ENCODE measurements at places on chromosomes 3 and 15.

DNA sequence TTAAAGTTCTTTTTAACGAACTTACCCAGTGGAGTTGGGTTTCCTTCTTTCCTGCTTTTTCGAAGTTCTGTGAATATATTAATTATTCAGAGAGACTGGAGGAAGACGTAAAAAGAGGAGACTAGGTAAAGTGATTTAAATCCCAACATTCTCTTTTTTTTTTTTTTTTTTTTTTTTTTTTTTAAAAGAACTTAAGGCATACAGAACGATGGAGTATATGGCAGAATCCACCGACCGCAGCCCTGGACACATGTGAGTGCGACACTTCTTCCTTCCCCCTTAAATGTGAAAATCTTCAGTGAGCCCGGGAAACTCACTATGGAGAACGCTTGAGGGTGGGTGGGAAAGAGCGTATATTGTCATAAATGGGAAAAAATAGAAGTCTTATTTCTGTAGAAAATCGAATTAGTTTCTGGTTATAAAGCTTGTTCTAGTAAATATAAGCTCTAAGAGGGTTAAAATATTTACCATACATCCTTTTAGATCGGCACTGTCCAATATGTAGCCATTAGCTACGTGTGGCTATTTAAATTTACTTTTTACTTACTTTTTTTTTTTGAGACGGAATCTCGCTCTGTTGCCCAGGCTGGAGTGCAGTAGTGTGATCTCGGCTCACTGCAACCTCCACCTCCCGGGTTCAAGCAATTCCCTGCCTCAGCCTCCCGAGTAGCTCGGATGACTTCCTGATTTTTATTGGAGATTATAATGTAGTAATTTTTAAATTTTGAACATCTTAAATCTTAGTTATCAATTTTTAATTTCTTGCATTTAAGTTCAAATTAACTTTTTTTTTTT lies 892 bp downstream of the NMD3 start:
- no peak for DNase-seq

- no peak for DNase-seq
Observed at GRCh38 chr3:71089271-71089847, 494.2 kb downstream of the FOXP1 start.

GRCh38 chr3:110459021-110459420 lies 612.6 kb upstream of the NECTIN3 start:
- DNase-seq: no peak

- no peak for DNase-seq
Observed at GRCh38 chr15:83959477-83959876, 276.1 kb upstream of the GOLGA6L4 start.

DNA sequence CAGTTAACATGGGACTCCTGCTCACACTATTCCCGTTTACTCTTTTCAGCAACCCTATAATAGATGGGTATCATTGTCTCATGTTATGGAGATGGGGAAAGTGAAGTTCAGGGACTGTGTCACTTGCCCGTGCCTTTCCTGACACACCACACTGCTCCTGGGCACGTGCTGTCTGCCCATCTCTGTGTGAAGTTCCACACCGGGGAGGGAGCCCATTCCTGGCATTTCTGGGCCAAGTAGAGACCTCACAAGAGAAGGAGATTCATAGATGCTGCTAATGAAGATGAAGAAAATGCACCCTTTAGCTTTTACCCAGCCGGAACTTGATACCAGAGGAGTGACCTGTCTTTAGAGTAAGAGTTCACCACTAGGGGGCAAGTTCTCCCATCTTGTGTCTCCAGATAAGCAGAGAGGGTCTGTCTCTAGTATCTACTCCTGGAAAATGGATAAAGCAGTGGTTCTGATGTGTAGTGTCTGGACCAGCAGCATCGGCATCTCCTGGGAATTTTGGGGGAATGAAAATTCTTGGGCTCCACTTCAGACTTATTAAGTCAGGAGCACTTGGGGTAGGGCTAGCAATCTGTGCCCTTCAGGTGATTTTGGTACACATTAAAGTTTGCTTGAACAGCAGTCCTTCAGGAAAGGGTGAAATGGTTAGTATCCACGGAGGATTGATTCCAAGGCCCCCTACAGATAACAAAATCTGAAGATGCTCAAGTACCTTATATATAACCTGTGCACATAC lies 2.0 kb upstream of the TOPBP1 start:
- DNase-seq: peak; percentile 4

DNA sequence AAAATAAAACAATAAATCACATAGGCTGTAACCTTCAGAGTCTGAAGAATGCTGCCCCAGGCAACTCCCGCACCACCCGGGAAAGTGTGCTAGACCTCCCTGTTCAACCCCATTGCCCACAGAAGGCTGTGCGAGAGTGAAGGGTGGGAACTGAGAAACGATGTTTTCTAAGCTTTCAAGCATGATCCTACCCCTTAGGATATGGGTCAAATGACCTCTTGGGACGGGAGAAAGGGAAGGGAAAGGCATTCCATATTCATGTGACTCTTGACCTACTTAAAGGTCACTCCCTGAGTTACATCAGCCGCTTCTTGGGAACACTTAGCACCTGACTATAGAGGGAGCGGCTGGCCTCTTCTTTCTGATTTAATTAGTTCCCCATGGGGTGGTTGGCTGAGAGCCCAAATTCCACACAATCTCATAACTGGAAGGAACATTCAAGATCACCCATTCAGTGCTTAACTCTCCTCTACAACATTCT lies 114.7 kb upstream of the SLC24A5 start:
- no peak for DNase-seq

- no peak for DNase-seq
Observed at GRCh38 chr3:57803647-57804081, 47.6 kb downstream of the SLMAP start.

GRCh38 chr3:9013782-9014563 lies 50.7 kb upstream of the RAD18 start:
- no peak for DNase-seq

DNA sequence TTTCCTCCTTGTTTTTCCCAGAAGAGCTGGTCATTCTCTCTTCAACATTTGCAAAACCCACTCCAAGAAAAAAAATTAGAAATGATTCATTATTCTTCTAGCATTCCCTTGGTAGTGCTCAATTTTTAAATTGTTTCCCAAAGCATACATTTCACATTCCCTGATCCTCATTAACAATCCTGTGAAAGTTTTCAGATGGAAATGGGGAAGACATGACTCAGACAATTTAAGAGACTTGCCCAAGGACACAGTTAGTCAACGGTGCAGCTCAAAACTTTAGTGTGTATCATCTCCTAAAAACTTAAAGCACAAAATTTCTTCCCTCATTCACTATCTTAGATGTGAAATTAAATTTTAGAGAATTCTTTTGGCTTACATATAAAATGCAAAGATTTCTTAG lies 17.1 kb upstream of the ABI3BP start:
- DNase-seq: no peak

DNA sequence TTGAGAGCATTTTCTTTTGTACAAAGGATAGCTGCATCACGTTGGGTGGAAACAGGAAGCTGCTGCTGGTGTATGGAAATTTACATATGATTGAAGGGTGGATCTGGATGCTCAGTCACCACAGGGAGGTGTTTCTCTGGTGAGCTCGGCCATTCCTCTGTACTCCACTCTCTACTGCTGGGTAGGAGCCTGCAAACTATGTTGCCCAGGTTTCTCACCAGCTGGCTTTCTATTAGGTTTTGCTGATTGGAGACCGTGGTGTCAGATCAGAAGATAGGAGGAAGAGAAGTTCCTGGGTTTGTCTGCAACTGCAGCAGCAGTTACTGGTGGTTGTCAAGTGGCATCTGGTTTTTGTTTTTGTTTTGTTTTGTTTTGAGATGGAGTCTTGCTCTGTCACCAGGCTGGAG lies 61.7 kb downstream of the TAMM41 start:
- DNase-seq: no peak

DNA sequence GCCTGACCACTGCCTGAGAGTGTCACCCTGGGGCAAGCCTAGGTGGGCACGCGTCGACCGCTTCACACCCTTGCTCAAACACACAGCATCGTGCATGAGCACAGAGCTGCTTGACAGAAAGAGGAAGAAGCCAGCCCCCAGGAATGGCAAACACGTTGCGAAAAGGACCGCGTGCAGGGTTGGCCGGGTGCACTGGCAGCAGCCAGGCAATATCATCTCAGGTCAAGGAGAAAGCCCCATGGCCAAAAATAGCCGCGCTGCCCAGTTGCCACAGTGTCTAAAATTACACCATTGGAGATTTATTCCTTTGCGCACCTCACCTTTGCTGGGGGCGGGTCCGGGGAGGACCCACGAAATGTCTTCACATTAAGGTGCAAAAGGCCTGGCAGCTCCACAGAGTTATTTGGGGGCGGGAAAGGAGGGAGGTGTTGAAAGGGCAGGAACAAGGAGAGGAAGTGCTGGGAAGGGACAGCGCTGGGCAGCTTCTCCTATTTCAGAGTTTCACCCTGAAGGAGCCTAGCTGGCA lies 44.7 kb upstream of the NR2F2 start:
- DNase-seq: no peak

GRCh38 chr3:76656531-76657070 lies 383.3 kb upstream of the ROBO2 start:
- no peak for DNase-seq

GRCh38 chr3:50383750-50384149 lies 24.4 kb upstream of the TMEM115 start:
- no peak for DNase-seq

- DNase-seq: no peak
Observed at GRCh38 chr3:101857301-101857741, 8.0 kb downstream of the NFKBIZ start.

DNA sequence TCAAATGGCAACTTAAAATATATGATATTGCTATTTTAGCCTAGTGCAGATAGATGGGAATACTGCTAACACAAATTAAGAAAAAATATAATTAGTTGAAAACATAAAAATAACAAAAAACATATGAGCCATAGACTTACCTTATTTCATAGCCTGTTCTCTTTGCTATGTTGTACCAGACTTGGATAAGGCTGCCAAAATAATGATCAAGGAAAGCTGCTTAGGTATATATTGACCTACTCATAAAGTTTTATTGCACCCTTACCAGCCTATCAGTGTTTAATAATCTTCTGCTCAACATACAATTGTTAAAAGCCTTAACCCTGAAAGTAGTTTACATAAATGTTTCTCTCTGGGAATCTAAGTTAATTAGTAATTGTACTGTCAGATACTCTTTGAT lies at the start of gene SI:
Gene SI (minus strand): TSS at position 204 of the 400 bp plus-strand sequence. CDS start 2,484 bp downstream, outside the sequence.
- DNase-seq: no peak

DNA sequence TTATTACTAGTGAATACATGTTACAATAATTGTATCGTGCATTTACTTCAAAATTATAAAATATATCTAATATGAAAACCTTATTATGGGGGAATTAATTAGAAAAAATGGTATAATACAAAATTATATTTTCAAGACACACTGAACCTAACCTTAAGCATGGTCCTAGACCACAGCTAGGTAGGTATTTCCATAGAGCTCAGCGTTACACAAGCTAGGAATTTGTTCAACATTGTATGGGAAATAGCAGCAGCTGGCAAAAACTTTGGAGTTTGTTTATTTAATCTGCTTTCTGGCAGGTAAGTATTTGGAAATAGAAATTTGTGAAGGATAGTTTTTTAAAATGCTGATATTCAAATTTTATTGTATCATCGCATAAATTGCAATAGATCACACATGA lies 52.9 kb downstream of the BCHE start:
- DNase-seq: no peak

GRCh38 chr3:116405231-116405630 lies 40.1 kb downstream of the LSAMP start:
- no peak for DNase-seq
